ENCODE measurements at places on chromosomes 4 and X.

DNA sequence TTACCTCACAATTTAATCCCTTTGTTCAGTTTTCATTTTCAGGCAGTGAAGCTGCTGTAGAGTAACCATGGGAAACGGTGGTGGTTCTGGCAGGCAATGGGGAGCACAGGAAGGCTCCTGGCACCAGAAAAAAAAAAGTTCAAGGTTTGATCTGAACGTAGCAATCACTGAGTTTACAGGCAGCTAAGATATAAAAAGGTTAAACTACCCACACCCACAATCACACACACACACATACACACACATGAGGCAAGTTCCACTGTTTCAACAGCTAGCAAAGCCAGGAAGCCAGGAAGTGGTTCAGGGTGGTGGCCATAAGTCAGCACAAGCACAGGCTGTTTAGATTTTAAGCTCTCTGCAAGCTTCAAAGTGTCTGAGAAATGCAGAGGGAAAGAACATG lies at the start of gene SULT1B1:
Gene SULT1B1 (minus strand): TSS at position 166 of the 400 bp plus-strand sequence. CDS start 5,403 bp downstream, outside the sequence.
- no peak for DNase-seq

DNA sequence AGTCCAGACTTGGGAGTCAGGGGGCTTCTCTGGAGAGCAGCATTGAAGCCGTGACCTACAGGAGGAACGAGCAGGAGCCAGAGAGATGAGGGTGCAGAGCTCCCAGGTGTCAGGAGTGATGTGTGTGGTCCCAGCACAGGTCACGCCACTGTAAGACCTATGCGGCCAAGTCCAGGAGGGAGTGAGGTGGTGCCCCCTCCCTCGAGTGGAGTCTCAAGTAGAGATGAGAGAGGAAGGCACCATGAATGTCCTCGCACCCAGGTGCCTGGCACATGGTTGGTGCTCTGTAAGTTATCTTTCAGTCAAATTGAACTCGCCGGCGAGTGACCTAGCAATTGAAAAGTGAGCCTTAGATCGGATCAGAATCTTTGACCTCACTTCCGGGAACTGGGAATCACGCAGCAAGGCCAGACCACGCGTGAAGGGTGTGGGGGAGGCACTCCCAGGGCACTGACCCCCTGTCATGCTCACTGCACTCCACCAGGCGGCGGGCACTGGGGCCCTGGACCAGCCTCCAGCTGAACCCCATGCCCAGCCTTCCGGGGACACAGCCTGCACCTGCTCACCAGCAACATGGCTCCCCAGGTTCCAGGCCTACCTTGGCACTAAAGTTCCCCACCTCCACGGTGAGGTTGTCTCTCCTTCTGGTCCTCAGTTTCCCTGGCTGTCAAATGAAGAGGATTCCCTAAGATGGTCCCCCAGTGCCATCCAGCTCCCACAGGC lies 127.4 kb downstream of the HMX1 start:
- DNase-seq = no peak

GRCh38 chrX:71912156-71912555 lies 1.5 kb downstream of the NHSL2 start:
- no peak for DNase-seq

DNA sequence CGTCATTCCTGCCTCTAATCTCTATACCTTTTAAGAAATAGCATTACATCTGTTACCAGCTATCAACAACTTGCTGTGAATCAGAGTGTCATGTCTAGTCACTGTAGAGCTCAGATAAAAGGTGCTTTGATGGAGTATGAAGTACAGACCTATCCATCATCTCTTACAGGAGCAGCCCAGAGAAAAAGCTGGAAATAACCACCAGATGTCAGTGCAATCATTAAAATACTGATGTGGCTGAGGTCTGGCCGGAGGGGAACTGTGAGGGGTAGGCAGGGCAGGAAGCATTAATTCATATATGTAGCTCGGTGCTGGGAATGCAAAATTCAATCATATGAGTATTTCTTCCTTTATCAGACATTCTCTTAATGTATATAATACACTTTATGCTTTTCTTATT lies 100.6 kb downstream of the AKAP4 start:
- DNase-seq = no peak

GRCh38 chr4:86472377-86473019 lies 112.6 kb upstream of the MAPK10 start:
- no peak for DNase-seq
